ENCODE measurements at places on chromosomes 13 and 19.

- DNase-seq = no peak
These were observed 2.2 kb downstream of the ERCC2 start for GRCh38 chr19:45368127-45368526.

GRCh38 chr13:24505256-24505655 is 7.3 kb downstream of the PARP4 start:
- no peak for DNase-seq

DNA sequence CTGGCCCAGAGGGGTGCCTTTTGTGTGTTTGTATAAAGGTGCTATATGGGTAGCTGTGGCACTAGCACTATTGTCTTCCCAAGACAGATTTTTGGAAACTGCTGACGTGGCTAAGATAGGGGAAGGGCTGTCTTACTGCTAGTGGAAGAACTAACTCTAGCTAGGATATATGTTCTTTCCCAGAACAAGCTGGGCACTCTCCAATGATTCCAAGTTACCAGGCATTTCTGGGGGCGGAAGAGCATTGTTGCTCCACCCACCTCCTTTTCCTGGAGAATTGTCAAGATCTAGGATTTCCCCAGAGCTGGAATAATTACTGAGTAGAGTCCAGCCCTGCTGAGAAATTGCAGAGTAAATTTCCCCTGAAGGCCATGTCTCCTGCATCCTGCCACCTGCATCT is 408.3 kb downstream of the KLF5 start:
- DNase-seq = no peak

GRCh38 chr13:26343816-26344215 is 89.9 kb downstream of the CDK8 start:
- DNase-seq = no peak

GRCh38 chr19:6925801-6926751 is 38.7 kb downstream of the ADGRE1 start:
- DNase-seq = no peak

- DNase-seq = no peak
These were observed 30.2 kb upstream of the CPB2 start for GRCh38 chr13:46134961-46135522.

- DNase-seq = no peak
These were observed 198.7 kb upstream of the SERP2 start for GRCh38 chr13:44174769-44175425.

- no peak for DNase-seq
These were observed 198.8 kb downstream of the EFNB2 start for GRCh38 chr13:106336668-106337067.

DNA sequence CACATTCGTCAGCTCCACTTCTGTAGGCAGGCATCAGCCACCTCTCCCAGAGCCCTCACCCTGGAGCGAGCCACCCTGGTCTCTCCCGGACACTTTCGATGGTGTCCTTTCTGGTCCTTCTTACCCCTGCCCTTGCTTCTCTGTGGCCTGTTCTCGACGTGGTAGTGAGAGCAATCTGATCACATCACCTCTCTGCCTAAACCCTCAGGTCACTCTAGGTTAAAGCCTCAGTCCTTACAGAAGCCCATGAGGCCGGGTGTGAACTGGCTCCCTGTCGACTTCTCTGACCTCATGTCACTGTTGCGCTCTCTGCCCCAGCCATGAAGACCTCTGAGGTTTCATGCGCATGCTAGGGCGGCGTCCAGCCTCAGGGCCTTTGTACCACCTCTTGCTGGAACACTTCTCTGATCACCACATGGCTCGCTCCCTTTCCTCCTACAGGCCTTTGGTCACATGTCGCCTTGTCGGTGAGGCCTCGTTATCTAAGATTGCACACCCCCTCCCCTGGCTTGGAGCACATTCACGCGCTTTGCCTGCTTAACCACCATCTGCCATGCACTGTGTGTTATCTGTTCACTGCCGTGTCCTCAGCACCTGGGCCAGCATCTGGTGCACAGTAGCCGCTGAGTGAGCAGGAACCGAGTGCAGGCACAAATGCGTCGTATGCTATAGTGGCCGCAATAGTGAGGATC is 101.5 kb downstream of the DPF1 start:
- no peak for DNase-seq

DNA sequence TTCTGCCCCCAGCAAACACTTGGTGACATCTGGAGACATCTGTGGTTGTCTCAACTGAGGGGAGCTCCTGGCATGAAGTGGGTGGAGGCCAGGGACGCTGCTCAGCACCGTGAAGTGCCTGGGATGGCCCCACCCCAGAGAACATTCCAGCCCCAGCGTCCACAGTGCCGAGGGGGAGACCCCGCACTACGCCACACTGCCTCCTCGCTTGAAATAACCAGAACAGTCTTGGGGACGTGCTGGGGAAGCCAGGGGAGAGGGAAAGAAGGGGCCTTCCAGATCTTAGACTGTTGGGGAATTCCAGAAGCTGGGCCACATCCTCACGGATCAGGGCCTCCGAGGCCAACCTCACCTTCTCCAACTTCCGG is 4.2 kb downstream of the DPP9 start:
- DNase-seq = no peak

DNA sequence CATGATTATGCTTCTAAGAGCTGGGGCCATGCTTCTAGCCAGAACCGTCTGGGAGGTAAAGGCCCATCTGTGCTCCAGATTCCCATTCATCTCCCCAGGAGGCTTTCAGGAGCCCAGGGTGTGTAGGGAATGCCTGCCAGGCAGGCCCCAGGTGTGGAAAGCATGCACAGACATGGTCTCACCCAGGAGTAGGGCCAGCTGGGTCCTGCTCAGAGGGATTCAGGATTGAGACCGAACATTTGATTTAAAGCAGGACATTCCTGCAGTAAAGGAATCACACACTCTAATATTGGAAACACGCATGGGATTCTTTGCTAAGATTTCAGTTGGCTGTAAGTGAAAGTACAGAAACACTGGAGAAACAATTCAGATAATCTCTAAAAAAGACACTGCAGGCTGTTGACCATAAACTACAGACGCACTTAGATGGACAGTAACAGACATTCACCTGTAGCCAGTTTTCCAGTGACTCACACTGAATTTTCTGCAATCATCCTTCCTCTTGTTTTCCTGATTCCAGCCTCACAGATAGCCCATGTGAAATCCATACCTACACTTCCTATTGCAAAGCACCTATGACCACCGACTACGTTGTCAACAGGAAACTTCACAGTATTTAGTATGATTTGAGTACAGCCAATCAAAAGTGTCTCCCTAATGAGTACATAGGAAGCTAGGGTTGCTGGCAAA is 257.8 kb downstream of the TBC1D4 start:
- no peak for DNase-seq

DNA sequence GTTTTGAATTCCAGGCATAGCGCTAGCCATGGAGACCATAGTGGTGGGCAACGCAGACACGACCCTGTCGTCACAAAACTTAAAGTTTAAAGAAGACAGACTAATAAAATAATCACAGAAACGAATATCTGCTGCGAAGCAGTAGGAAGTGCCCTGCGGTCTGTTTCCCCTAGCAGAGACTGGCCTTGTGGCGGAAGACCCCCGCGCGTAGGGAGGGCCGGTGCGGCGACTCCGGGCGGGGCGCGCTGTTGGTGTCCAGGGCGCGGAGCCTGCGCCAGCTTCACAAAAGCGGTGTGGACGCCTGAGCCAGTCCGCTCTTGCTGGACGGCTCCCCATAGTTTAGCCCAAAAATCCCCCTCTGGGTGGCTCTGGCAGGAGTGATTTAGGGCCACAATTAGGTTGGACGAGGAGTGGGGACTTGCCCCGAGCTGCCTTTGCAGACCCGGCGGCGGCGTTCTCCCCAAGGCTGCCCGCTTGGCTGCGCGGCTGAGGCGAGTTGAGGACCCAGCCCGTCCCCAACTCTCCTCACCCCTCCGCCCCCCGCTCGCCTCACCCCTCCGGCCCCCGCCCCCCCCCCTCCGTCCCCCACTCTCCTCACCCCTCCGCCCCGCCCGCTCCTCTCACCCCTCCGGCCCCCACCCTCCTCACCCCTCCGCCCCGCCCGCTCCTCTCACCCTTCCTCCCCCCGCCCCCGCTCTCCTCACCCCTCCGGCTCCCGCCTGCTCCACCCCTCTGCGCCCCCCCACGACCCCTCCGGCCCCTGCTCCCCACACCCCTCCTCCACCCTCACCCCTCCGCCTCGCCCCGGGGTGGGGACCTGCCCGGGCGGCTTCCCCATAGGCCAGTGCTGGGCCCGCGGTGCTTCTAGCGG is 14.2 kb upstream of the LATS2 start:
- DNase-seq = no peak

DNA sequence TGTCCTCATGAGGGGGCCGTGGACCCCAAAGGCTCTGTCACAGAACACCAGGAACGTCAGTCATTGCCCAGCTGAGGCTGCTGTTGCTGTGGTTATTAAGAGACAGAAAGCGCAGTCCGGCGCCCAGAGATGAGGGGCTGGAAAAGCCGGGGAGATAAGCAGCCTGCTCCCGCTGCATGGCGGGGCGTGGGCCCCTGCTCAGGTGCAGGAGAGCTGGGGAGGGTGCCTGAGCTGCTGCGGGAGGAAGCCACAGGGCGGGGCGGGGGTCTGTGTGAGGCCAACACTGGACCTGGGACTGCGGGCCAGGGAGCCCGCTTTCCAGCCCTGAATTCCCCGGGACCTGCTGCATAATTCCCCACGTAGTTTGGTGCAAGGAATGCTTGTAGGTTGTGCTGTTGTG is 11.3 kb downstream of the SOX1 start:
- DNase-seq = no peak

- DNase-seq = no peak
These were observed 2.0 kb upstream of the USF2 start for GRCh38 chr19:35266520-35267352.

- no peak for DNase-seq
These were observed 76.2 kb downstream of the PTPRS start for GRCh38 chr19:5264453-5264852.

GRCh38 chr13:112692104-112692503 is 2.3 kb downstream of the ATP11A start:
- DNase-seq = no peak

DNA sequence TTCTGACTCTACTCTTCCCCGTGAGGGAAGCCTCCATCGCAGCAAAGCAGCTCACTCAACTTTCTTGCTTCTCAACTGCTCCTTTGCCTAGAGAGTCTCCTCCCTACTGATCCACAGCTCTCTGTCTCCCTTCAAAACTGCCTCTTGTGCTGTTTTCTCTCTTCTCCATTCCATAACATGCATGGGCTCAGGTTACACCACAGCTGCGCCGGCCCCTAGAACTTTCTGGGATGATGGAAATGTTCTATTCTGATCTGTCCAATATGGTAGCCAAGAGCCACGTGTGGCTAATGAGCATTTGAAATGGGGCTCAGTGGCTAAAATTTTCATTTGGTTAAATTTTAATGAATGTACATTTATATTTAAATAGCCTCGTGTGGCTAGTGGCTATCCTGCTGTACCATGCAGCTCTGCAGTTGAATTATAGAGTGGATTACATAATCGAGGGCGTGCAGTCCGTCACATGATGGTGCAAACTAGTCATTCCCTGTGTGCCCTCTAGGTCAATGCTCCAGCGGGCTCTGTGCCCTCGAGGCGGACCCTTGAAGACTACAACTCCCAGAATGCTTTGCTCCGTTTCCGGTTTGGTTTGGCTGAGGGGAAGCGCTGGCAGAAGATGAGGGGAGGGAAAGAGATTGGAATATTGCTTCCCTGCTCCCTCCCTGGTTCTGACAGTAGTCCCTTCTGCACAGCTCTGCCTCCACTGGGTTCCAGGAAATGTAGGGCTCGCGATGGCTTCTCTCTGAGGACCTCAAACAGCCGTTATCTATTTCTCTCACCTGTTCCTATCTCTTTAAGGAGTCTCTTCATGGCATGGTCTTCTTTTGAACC is 109.8 kb downstream of the CACNA1A start:
- no peak for DNase-seq

GRCh38 chr19:15010501-15011300 is 31.0 kb upstream of the SLC1A6 start:
- DNase-seq = no peak

- no peak for DNase-seq
These were observed 8.8 kb upstream of the LRRC63 start for GRCh38 chr13:46202966-46203365.

DNA sequence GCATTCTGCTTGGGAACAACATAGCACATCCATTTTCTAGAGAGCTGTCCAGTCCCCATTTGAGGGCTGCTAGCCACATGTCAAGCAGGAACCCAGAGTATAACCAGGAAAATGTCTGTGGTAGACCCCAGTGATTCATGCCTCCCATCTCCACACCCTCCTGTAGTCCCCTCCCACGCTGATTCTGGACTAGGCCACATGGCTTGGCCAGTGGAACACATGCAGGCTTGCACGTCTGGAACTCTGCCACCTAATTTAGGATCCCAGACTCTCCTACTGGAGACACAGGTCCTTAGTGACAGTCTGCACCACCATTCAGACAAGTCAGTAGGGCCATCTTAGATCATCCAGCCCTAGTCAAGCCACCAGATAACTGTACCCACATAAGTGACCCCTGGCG is 149.8 kb downstream of the ZIC5 start:
- no peak for DNase-seq

GRCh38 chr19:50580970-50581634 is 12.9 kb upstream of the LRRC4B start:
- DNase-seq = no peak

DNA sequence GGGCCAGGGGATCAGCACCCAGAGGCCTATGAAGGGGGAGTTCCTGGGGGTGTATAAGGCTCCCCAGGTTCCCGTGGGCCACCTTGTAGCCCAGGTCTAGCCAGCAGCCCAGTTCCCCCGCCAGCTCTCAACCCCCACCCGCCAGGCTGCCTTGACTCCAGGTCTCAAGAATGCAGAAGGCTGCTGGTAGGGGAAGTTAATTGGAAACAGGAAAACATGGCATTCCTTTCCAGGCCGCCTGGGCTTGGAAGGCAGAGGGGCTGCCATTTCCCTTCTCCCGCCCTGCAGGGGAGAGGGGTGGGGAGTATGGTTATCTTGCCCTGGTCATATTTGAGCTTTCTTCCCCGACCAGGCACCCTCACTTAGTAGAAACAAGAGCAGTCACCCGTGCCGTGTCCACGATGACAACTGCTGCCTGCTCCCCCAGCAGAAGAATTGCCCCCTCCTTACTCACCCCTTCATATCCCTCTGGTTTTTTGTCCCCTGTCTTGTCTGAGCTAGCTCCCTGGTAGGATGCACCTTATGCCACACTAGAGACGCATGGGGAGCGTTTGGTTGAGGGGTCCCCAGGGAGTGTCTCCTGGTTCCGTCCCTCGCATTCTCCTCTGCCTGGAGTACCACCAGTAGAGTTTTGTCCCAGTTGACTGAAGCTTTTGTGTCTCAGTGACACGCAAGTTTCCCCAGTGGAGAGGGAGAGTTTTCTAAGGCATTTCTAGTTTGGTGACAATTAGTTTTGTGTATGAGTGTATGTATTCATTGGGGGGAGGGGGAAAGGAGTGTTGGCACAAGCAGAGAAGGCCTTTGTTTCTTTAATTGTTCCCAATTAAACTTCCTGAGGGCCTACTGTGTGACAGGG is 4.5 kb downstream of the BICRA start:
- DNase-seq = no peak

Measured in NCI-H1436 treated with DMSO at 0.1 percent for 48 hours (cell line).